ENCODE measurements at places on chromosomes 12 and 14.

GRCh38 chr14:93528884-93529558 is 98.3 kb downstream of the UNC79 start:
- no peak for DNase-seq

- DNase-seq = no peak
Observed at GRCh38 chr12:32854097-32854496, 42.5 kb downstream of the PKP2 start.

- no peak for DNase-seq
Observed at GRCh38 chr14:68165274-68165843, 345.8 kb downstream of the RAD51B start.

DNA sequence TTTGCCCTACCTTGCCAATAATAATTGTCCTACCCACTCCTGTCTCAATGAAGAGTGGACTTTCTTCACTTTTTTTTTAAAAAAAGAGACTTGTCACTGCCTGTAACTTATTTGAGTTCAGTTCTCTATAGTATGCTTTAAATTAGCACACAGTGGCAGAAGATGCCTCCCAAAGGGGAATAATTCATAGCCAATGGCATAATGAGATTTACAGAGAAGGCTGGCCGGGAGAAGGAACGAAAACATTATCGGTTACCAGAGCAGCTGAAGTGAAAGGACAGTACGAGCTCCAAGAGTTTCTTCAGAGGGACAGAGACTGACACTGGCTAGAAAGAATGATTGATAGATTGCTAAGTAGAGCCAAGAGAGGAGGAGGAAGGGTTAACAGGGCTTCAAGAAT is 356.3 kb downstream of the EMP1 start:
- no peak for DNase-seq

- no peak for DNase-seq
Observed at GRCh38 chr12:22228022-22228875, 106.3 kb downstream of the ST8SIA1 start.

GRCh38 chr12:21172079-21172478 is 41.1 kb downstream of the SLCO1B1 start:
- DNase-seq = no peak

GRCh38 chr14:59333668-59334067 is 131.5 kb downstream of the GPR135 start:
- peak; percentile 27 for DNase-seq

DNA sequence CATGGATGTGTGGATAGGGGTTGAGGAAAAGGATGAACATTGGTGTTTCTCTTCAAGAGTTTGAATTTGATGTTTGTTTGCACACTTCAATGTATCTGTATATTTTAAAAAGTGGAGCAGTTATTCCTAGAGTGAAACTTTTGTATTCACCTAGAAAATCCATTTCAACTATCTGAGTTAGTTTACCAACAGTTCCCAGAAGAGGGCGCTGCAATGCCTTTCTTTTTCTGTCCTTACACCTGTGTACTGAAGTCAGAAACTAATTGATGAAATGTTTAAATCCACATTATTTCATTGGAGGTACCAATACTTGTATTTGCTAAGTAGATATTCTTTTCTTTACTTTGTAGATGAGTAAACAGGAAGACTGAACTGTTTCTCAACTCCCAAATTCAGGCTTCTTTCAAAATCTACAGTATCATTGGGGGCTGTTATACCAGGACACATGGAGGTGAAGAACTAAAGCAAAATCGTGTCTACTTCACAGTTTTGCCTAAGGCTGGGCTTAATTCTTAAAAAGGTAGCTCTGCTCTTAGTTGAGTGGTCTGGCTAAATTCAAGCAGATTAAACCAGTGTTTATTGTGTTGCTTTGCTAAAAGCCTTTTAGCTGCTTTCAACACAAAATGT is 26.6 kb upstream of the KLRB1 start:
- no peak for DNase-seq

- no peak for DNase-seq
Observed at GRCh38 chr14:55846826-55847446, 266.9 kb downstream of the KTN1 start.

DNA sequence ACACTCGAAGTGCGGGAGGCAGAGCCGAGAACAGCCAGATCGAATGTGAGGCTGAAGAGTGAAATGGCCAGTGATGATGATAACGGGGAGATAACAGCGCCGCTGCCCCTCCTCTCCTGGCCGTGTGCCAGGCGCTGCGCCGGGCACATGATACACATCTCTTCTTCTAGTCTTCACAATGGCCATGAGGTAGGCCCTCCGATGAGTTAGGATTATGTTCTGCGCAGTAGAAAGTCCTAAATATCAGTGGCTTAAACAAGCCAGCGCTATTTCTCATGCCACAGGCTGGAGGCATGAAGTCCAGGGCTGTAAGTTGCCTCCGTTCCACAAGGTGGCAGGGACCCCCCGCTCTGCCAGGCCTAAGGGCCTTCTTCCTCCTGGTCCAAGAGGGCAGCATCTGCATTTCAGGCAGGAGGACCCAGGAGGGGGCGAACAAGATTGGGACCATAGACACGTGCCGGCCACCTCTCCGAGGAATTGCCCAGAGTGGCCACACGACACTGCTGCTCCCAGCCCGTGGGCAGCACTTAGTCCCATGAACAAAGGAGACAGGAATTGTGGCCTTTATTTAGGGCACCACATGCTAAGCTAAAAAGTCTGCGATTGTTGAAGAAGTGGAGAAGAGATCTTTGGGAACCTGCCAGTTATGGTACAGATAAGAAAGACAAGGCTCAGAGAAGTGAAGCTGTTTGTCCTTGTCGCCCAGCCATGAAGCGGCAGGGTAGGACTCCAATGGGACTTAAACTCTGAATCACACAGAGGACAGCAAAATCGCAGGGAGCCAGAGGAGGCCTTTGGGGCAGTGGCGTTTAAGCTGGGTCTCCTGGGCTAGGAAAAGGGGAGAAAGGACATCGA is 10.9 kb upstream of the HVCN1 start:
- DNase-seq = no peak

DNA sequence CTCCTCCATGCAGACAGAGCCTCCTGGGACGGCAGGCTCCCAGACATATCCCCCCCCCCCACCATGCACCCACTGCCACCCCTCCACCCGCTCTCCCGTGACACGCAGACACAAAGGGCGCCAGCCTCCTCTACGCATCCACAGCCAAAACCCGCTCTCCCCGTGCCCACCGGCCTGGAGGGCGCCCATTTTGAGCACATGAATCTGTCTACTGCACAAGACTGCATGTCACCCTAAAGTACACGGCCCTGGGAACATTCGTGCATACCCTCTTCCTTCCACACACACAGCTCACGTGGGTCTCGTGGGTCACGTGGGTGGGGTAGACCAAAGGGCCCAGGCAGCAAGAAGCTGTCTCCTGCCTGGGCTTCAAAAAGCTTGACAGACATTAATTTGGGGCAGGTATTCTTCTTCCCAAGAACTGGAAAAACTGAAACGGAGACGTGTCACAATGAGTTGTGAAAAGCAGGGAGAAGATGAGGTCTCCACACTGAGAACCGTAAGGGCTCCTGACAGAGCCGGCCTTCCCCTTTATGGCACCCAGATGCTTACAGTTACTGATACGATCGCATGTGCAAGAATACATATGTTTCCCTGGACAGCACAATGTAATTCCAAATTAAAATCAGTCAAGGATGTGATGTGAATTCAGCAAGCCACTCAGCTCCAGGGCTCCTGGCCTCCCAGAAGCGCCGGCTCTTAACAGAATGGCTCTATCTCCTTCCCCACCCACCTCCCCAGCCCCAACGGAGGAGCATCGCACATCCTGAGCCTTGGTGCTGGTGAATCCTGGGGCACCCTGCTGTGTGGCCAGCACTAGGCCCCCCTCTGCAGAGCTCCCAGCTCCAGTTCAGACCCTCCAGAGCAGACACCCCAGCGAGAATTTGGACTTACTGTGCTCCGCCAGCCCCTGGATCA is 1.9 kb downstream of the TGFB3 start:
- no peak for DNase-seq

- DNase-seq = no peak
Observed at GRCh38 chr12:131370791-131371347, 340.0 kb upstream of the SFSWAP start.

DNA sequence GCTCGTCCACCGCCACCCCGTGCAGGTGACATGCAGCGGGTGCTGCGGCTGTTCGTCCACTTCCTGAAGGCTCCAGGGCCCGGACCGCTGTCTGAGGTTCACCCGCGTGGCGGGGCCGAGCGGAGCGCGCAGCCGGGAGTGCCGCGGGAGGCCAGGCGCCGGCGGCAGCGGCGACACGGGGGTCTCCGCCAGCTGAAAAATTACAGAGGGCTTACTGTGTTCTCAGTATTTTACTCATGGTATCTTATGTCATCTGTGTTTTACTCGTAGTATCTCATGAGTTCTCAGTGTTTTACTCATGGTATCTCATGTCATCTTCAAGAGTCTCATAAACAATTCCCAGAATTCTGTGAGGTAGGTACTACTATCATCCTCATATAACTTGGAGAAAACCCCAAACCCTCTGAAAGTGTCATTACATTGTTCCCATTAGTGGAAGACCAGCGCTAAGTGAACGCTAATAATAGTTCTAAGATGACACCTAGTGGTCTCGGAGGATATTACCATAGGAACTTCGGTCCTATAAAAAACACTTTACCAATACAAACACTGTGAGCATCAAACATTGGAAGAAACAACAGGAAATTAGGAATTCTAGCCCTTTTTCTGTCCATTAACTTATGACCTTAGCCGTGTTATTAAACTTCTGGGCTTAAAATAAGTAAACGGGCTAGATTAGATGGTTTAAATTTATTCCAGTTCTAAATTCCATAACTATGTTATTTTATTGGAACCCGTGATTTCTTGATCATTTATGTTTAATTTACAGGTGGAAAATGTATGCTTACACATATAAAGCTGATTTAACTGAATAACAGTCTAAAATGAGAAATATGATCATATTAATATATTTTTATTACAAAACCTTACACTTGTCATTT is 32.4 kb downstream of the AK7 start:
- DNase-seq = peak; percentile 79

GRCh38 chr12:68614105-68614679 is 3.5 kb downstream of the RAP1B start:
- no peak for DNase-seq

GRCh38 chr12:93740751-93741150 is 63.6 kb downstream of the CRADD start:
- DNase-seq = no peak

DNA sequence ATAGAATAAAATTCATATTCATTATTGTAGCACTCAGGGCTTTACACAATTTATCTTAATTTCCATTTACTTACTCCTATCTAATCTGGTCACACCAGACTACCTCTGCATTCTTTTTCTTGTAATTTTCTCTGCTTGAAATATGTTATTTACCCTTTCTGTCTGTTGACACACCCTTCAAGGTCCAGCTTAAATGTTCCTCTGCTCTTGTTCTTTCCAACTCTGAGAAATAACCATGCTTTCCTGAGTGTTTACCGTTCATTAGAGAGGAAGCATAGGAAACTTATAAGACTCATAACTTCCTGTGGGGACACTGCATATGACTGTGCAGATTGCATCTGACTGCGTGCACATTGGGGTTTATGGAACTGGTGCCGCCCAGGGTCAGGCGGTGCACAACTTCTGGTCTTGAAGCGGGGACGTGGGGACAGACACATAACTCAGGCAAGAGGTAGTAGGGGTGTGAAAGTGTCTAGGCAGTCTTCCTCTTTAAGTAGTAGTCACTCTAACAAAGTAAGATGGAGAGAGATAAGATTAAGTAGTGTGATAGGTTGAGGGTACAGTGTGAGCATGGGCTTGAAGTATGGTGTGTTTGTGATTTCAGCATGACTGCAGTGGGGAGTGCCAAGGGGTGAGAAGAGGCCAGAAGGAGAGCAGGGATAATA is 42.6 kb upstream of the FOXJ2 start:
- DNase-seq = no peak

DNA sequence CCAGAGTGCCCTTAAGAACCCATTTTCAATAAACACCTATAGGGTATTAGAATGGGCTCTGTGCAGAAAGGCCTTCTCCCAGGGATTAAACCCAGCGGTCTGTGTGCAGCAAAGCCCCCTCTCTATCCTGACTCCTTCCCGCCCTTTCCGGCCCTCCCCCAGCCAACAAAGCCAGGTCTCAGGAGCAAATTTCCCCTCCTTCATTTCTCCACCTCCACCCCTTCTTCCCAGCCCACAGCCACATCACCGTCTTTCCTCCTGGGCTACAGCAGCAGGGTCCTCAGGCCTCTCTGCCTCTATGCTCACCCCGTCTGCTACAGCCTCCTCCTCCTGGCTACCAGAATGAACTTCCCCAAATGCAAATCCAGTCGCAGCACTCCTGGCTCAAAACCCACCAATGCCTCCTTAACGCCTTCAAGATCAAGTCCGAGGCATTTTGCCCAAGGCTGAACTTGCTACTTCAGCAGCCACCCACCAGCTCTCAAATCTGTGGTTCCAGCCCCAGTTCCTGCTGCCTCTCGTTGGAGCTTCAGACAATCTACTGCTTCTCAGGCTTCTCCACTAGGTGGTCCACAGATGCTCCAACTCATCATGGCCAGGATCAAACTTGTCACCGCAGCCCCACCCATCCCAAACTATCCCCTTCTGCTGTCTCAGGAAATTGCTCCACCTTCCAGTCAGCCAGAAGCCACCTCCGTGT is 134.8 kb downstream of the BCL11B start:
- no peak for DNase-seq

- no peak for DNase-seq
Observed at GRCh38 chr14:50023671-50024490, 92.5 kb downstream of the VCPKMT start.

DNA sequence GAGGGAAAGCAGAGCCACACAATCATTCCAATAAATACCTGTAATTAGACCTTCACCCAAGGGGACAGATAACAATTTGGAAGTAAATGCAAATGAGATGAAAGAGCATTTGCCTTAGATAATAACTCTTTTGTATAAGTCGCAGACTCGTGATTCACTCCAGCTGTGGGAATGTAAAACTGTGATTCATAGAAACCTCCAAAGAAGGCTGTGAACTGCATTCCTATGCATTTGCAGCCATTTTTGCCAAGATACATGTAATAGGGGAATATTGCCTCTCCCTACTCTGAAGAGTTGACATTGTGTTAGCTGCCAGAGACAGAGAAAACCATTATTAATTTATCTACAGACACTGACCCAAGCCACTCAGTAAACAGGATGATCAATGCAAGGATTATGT is 181.9 kb upstream of the ARHGAP5 start:
- peak; percentile 30 for DNase-seq

DNA sequence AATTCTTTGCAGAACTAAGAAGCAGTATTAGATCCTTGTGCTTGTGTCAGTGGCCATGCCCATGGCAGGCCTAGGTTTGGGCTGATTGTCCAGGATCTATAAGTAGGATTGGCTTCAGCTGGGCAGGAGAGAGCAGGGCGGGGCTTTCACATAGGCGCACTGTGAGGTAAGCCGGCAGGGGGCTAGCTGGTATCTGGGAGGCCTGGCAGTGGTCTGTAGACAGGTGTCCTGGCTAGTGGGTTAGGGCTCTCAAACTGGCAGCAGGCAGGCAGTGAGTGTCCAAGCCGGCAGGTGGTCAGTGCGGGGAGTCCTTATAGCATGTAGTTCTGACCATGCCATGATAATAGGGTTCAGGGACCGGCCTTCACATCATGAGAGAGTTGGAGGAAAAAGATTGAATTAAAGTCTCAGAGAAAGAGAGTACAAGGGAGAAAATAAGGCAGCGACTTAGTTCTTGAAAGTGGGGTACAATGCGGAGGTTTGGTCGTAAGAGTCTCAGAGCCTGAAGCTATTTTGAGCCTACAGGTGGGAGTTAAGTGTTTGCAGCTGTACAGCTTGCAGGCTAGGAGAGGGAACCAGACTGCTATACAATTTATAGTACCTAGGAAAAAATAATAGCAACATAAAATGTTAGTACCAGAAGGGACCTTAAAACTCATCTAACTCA is 137.4 kb downstream of the TPH2 start:
- DNase-seq = no peak

Data from HFF-Myc (cell line).